CD4-positive, CD25-positive, alpha-beta regulatory T cell (primary cell): ENCODE measurements at places on chromosomes 4 and X.
A peak's percentile ranks its signal among the peaks of the same experiment; 100 is the strongest.

GRCh38 chr4:121875652-121876051 is 5.4 kb upstream of the BBS7 start:
- H3K4me3 ChIP-seq, result no peak overlapping the region
- no peak overlapping the region for H3K27ac ChIP-seq
- no peaks in the 10 kb centered on the region for H3K36me3 ChIP-seq
- peaks cover 31% of the 10 kb centered on the region for H3K27me3 ChIP-seq
- DNase-seq, result no peak

DNA sequence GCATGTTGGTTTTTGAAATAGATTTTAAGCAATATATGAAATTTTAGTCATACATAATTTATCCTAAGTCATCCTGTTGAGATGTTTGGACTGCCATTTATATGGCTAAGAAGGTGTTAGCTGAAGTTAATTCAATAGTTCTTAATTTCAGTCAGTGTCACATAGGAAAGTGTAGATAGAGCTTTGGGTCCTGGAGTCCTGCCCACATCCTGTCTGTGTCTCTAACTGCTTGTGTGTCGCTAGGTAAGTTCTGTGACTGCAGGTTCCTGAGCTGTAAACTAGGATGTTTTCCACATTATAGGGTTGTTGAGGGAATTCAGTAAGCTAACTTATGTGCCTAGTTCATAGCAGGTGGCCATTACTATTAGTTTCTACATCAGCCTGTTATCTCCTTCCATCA is 20.7 kb downstream of the OFD1 start:
- H3K27me3 ChIP-seq, result no peaks in the 10 kb centered on the region
- H3K4me1 ChIP-seq, result peaks cover 15% of the 10 kb centered on the region
- H3K4me3 ChIP-seq, result peak overlapping the region; percentile 41
- peak; percentile 19 for DNase-seq
- H3K27ac ChIP-seq, result peak overlapping the region; percentile 14

- no peaks in the 10 kb centered on the region for H3K27me3 ChIP-seq
- DNase-seq, result no peak
- no peak overlapping the region for H3K27ac ChIP-seq
- H3K36me3 ChIP-seq, result no peaks in the 10 kb centered on the region
Measured at GRCh38 chr4:61571761-61572559, 371.8 kb downstream of the ADGRL3 start.

- DNase-seq, result no peak
- H3K4me3 ChIP-seq, result no peak overlapping the region
- H3K27ac ChIP-seq, result no peak overlapping the region
- H3K36me3 ChIP-seq, result no peaks in the 10 kb centered on the region
- no peaks in the 10 kb centered on the region for H3K4me1 ChIP-seq
Measured at GRCh38 chr4:94545296-94545695, 93.6 kb downstream of the PDLIM5 start.

DNA sequence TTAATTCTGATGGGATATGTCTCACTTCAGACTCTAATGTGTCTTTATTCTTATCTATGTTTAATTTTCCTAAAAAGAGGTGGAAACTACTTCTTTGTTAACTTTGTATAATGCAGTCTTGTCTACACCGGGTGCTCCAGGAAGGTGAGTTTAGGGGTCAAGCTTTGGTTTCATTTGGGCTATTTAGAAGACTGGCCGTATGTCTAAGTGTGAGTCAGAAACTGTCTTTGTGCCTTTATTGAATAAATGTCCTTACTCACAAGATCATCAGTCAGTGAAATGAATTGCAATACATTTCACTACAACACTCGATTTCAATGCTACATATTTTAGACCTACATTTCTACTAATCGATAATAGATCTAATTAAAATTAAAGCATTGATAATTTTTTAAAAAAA is 56.2 kb downstream of the PROM1 start:
- H3K4me3 ChIP-seq, result no peak overlapping the region
- no peak for DNase-seq
- H3K27ac ChIP-seq, result no peak overlapping the region
- no peaks in the 10 kb centered on the region for H3K27me3 ChIP-seq
- no peaks in the 10 kb centered on the region for H3K4me1 ChIP-seq
